SK-MEL-5 (cell line): ENCODE measurements at places on chromosomes 5 and 9. TPM values are rescaled to one million over a fixed set of nuclear protein-coding genes. Genes with fewer than 3 reads are reported as not detected.

The CRHBP gene
- total RNA-seq, result not detected in 2 replicates

The IQGAP2 gene
- 0.95 and 0.98 TPM in 2 replicates for total RNA-seq

The TRPM3 gene
- 3.9 and 4.1 TPM in 2 replicates for total RNA-seq

The FLT4 gene
- 0.58 and 2.0 TPM in 2 replicates for total RNA-seq

The GABRA6 gene
- total RNA-seq, result not detected in 2 replicates

The PAIP2 gene
- total RNA-seq, result 84.1 and 98.7 TPM in 2 replicates

The DNAH5 gene
- 0.11 and 0.43 TPM in 2 replicates for total RNA-seq

The TNFSF15 gene
- total RNA-seq, result 0.05 TPM in 1 of 2 replicates, not detected in the other

The LHX3 gene
- not detected in 2 replicates for total RNA-seq

The ELOVL7 gene
- total RNA-seq, result 4.5 and 5.4 TPM in 2 replicates

The CD274 gene
- total RNA-seq, result 3.4 and 3.8 TPM in 2 replicates

The PHF24 gene
- total RNA-seq, result 0.71 and 1.3 TPM in 2 replicates

The BAAT gene
- total RNA-seq, result 0.53 and 0.85 TPM in 2 replicates

The TNFSF8 gene
- total RNA-seq, result not detected in 2 replicates

GRCh38 chr5:124783794-124784193 is 37.4 kb upstream of the ZNF608 start:
- no peak for DNase-seq

- DNase-seq, result no peak
Measured at GRCh38 chr5:122420091-122420490, 108.1 kb downstream of the SNCAIP start.

GRCh38 chr5:131186561-131187256 is 16.0 kb downstream of the LYRM7 start:
- no peak for DNase-seq

- no peak for DNase-seq
Measured at GRCh38 chr5:67696446-67696845, 499.8 kb upstream of the CD180 start.

DNA sequence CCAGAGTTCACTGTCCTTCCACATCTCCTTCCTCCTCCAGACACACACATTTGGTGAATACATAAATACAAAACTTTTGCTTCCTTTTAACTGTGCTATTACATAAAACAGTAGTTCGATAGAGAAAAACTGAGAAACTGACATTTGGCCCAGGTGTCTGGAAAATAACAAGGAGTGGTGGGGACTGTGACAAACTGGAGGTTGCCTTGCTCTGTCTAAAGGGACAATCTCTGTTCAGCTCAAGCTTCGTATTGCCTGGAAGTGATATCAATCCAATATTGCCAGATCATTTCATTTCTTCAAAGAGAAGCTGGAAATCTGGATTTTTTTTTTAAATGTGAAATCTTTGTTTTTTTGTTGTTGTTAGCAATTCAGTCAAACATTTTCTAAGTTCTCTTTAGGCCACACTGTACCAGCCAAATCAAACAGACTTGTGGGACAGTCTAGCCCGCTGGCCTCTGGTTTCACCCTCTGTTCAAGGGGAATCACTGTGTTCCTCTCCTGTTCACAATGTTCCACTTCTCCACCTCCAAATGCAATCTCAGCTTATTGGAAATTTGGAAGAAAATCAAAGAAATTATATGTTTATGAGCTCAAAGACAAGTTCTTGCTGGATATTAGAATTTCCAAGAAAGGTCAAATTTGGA is 612.5 kb downstream of the KIF4B start:
- no peak for DNase-seq

- DNase-seq, result no peak
Measured at GRCh38 chr9:74083681-74084433, 413.3 kb upstream of the RORB start.

GRCh38 chr9:90078988-90079421 is 474.2 kb downstream of the GADD45G start:
- no peak for DNase-seq

GRCh38 chr5:37825334-37825915 is 14.4 kb downstream of the GDNF start:
- DNase-seq, result no peak

- peak; percentile 13 for DNase-seq
Measured at GRCh38 chr5:85000671-85001070, 616.0 kb upstream of the EDIL3 start.

GRCh38 chr9:23322392-23322791 is 503.6 kb downstream of the ELAVL2 start:
- no peak for DNase-seq

DNA sequence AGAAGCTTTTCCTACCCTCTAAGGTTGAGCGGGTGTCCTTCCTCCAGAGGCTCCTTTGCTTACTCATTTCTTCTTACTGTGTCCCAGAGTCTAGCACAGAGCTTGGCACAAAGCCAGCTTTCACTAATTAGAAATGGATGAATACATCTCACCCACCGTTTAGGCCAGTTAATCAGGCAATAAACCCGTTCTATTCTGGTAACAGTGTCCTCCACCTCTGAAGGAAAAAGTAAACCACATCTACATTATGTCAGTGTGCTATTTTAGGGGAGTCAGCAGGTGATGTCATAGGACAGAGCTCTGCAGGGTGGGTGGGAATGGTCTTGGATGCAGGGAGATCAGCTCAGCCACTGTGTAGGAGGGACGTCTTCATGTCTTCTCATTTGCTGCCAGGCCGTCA is 109.2 kb downstream of the OSTF1 start:
- no peak for DNase-seq

DNA sequence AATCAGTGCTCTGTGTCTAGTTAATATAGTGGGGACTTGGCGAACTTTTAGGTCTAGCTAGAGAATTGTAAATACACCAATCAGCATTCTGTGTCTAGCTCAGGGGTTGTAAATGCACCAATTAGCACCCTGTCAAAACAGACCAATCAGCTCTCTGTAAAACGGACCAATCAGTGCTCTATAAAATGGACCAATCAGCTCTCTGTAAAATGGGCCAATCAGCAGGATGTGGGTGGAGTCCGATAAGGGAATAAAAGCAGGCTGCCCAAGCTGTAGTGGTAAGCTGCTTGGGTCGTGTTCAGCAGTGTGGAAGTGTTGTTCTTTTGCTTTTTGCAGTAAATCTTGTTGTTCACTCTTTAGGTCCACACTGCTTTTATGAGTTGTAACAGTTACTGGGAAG is 3.6 kb upstream of the OTULINL start:
- DNase-seq, result peak; percentile 36

- DNase-seq, result peak; percentile 84
Measured at GRCh38 chr9:128341435-128341849, 1.1 kb downstream of the SLC27A4 start.

- no peak for DNase-seq
Measured at GRCh38 chr9:19026375-19026774, 6.6 kb downstream of the SAXO1 start.

GRCh38 chr5:158953929-158954534 is 145.7 kb downstream of the EBF1 start:
- no peak for DNase-seq

DNA sequence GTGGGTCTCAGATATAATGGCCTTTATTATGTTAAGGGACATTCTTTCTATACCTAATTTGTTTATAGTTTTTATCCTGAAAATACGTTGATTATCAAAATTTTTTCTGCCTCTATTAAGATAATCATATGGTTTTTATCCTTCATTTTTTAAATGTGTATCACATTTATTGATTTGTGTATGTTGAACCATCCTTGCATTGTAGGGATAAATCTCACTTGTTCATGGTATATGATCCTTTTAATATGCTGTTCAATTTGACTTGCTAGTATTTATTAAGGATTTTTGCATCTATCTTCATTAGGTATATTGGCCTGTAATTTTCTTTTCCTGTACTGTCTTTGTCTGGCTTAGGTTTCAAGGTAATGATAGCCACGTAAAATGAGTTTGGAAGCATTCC is 25.5 kb downstream of the PKD2L2 start:
- DNase-seq, result no peak

DNA sequence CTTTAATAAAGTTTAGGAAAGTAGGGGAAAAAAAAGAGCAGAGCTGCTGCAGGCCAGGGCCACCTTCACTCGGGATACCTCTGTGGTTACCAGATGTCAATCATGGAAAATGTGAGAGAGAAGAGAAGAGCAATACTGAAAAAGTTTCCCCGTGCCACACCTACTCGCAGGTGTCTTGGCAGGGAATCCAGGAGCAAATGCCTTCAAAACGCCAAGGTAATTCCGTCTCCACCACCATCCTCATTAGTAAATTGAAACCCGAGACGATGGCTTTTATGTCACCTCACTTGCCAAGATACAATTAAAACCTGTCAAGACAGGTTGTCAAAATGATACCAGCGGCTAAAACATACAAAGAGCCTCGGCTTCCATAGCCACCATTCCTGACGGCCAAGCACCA is 49.7 kb downstream of the FAM81B start:
- DNase-seq, result no peak

DNA sequence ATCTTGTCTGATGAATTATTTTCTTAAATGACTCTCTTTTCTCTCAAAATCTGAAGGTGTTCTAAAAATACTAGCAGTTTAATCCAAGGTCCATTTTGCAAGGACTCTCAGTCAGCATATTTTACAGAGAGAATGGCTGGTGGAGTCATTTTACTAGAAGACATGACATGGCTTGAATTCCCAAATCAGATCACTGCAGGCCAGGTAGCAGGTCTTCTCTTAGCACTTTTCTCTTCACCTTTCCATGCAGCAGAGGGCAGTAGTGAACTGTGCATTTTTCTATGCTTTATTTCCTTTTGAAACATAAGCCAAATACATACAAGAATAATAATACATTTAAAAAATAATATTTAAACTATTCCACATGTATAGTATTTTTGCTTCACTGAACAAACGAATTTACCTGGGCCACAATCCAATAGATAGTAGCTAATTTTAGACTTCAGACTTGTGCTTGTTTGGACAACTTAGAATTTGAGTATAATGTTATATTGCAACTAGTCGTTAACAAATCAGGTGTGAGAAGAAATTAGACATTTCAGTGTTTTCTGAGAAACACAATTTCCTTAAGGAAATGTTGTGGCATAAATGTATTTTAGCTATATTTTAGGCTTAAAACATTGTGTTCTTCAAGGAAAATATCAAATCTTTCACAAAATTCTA is 289.4 kb upstream of the DAB2 start:
- DNase-seq, result peak; percentile 89

DNA sequence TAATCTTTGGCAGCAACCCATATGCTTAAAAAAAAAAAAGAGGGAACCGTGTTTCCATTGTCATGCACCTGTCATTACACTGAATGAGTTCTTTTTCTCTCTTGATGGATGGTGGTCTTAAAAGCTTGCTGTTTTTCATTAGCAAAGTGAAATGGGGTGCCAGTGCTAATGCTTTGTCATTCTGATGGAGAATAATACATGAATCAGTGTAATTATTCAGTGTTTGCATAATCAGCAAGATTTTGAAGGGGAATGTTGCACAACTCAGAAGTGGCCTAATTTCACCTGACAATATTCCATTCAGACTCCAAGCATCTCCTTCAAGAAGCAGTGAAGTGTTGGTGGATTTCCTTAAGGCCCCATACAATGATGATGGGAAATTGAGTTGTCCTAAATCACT is 38.1 kb downstream of the MAP1B start:
- DNase-seq, result no peak

DNA sequence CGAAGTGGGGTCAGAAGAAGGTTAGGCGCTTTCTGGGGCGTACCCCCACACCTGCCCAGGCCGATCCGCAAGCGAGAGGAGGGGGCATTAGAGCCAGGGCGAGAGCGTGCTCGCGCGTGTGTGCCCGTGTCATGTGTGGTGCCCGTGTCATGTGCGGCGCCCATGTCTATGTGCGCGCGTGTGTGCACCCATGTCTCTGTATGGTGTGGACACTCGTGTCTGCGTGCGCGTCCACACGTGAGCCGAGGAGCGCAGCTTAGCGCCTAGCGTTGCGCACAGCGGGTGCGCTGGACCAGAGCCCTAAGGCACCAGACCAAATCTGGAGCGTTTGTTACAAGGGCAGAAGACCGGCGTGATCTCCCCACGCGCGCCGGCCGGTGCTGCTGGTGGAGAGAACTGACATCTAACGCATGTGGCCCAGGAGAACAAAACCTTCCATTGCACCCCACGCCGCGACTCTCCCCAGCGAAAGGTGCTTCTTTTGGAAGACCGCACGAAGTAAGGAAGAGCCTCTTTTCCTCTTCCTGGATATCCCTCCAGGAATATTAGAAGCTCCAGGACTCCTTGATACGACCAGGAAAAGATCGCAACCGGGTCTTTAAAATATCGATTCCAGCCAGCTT is 644 bp downstream of the NIM1K start:
- no peak for DNase-seq

DNA sequence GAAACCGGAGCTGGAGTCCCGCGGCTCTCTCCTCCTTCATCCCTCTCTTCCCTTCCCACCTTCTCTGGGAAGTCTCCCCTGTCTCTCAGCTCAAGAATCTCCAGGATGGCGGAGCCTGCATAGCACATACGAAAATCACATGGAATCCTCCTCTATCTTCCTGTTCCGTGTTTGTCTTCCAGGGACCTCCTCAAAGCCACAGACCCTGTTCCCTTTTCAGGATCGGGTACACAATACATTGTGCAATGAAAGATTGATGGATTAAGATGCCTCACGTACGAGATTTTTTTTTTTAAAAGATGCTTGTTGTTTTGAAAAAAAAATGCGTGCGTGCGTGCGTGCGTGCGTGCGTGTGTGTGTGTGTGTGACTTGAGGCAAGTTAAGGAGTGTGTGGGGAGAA is 46.6 kb upstream of the OLFM1 start:
- DNase-seq, result no peak

DNA sequence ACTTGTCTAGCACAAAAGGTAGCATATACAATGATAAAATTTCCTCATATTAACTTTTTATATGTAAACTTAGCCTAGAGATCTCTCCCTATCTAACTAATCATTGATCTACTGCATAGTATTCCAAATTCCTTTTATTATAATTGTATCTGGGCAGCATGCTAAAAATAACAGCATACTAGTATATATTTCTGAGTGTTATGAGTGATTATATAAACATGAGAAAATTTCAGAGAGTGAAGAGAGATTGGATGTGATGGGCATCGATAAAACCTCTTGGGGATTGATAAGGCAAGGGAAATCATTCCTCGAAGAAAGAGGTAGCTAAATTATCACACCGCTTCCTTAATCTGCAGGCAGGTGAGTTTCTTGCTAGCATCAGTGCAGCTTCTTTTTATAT is 158.2 kb downstream of the HMHB1 start:
- DNase-seq, result no peak

GRCh38 chr5:98482321-98483300 is 290.9 kb upstream of the RGMB start:
- no peak for DNase-seq
